Sigmoid colon (tissue), 7 donors: ENCODE measurements at places on chromosomes 4 and X. TPM values are rescaled to one million over a fixed set of nuclear protein-coding genes. Genes with fewer than 3 reads are reported as not detected.

Gene HDX
- total RNA-seq, result 9.1 TPM

Gene TLR10
- total RNA-seq, result 0.27 TPM

Gene MMAA
- 2.6 TPM for total RNA-seq

Gene ADH4
- not detected for total RNA-seq

Gene RTL3
- 1.1 TPM for total RNA-seq

- DNase-seq, result no peak
These were observed 103.5 kb downstream of the TECRL start for GRCh38 chr4:64305565-64306254.

- DNase-seq, result no peak
These were observed 127.5 kb upstream of the NEIL3 start for GRCh38 chr4:177182166-177182565.

DNA sequence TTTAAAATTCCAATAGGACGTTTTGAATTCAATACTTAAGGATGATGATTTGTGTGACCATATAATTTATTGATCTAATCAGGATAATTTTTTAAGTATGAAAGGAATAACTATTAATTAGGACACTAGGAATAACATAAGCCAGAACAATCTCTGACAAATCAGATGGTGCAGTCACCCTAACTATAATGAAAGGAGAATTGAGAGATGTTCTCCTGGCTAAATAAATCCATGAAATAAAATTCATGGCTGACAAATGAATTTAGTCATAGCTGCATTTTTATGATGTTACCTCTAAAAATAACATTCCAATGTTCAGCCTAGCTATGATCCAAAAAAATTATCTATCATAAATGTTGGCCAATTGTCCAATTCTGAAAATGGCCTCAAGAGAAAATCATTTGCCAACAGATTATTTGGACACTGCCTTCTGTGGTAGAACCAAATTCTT is 190.6 kb upstream of the NEIL3 start:
- DNase-seq, result no peak

DNA sequence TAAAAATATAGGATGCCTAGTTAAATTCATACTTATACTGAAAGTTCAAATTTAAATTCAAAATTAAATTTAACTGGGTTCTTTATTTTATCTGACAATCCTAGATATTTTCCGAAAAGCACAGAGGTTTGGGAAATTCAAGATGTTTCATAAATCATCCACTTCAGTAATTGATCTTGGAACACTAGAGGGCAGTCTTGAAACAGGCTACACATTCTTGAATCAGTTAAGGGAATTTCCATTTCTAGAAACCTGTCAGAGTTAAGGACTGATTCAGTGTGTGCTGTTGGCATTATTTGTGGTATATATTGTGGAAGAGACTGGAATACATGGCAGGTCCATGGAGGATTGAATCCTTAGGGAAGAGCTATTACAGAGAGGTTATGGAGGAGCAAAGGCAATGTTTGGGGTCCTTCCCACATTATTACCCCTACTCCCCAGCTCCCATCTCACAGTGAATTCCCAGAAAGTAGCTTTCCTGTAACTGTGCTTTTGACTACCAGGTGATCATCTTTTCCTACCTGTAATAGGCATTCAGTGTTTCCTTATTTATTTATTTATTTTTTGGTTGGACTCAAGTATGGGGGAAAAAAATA is 92.9 kb downstream of the EGF start:
- no peak for DNase-seq

GRCh38 chr4:142467088-142467487 is 379.0 kb downstream of the INPP4B start:
- no peak for DNase-seq

- no peak for DNase-seq
These were observed 144.6 kb upstream of the KIT start for GRCh38 chr4:54513204-54513603.

DNA sequence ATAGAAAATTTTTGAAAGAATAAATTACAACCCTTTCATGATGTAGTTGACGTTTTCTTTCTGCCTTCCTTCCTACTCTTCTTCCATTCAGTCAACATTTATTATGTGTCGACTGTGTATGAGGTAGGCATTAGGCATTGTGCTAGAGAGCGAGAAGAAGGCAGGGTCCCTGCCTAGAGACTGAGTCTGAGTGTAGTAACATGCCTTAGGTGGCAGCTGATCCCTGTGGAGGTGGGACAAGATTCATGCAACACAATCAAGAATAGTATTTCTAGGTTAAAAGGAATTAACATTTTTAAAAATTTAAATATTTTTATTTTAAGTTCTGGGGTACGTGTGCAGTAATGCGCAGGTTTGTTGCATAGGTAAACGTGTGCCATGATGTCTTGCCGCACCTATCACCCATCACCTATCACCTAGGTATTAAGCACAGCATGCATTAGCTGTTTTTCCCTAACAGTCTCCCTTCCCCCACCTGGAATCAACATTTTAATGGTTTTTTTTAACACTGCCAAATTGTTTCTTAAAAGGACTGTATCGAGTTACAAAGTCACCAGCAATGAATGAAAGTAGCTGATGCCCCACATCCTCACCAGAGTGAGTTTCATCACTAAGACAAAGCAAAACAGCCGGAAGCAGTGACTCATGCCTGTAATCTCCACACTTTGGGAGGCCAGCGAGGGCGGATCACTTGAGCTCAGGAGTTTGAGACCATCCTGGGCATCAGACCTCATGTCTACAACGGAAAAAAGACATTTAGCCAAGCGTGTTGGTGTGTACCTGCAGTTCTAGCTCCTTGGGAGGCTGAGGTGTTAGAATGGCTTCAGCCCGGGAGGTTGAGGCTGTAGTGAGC is 84.0 kb downstream of the WWC2 start:
- no peak for DNase-seq

- DNase-seq, result no peak
These were observed 16.6 kb upstream of the HPGD start for GRCh38 chr4:174538876-174539250.

- no peak for DNase-seq
These were observed 10.1 kb upstream of the FGG start for GRCh38 chr4:154622598-154622997.

DNA sequence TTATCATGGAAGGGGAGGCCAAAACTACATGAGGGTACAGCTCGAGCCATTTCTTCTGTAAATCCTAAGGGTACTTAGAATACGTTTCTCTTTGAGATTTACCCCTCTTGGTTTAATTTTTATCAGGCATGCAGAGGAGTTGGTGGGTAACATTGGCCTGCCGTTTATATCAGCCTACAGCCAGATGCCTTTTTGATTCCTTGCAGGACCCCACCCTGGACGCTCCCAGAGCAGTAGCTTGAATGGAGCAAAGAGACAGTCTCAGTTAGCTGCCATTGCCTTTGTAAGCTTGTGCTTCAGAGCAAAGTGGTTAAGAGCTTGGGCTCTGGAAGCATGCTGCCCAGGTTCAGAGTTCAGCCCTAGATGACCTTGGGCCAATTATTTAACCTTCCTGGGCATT is 9.0 kb downstream of the DOCK11 start:
- DNase-seq, result no peak

DNA sequence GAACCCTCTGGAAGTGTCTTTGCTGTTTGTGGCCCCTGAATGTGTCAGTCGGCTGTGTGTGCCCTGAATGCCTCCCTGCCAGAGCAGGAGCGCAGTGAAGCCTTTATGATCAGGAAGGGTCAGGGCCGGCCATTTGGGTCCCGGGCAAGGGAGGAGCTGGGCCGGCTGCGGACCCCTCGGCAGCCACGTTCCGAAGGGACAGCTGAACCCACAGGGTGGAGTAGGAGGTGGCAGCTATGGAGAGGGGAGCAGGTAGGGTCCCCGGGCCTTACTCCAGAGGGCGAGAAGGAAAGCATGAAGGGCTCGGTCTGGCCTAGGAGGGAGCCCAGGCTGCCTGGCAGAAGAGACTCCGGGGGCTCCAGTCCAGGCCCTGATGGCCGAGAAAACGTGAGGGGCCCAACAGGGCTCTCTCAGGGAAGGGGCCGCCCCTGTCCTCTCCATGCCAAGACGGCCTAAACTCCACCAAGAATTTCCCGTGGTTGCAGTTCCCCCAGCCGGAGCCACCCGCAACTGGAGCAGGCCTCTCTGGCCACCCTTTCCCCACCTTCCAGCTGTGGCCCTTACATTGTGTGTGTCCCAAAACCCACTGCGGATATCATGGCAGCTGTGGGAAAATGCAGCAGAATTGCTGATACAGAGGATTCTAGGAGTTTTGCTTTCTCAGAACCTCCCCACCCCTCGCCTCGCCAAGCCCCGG is 182.2 kb upstream of the STK26 start:
- no peak for DNase-seq

- no peak for DNase-seq
These were observed 241.4 kb upstream of the ANXA3 start for GRCh38 chr4:78310007-78310739.

GRCh38 chr4:112854420-112854819 is 195.0 kb upstream of the ANK2 start:
- no peak for DNase-seq

DNA sequence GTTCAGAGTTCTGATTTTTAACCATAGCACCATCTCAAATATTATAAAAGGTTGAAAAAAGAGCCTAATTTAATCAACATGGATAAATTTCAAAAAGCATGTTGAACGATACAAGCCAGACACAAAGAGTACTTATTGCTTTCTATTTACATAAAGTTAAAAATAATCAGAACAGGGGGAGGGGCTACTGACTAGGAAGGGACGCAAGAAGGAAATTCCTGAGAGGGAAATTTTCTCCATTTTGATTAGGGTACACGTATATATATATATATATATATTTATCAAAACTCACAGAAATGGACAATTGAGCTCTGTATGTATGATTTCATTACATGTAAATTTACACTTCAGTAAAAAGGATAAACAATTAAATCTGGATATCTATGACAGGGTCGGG is 482 bp upstream of the MBTPS2 start:
- no peak for DNase-seq

- no peak for DNase-seq
These were observed 231.4 kb upstream of the MID1 start for GRCh38 chrX:10851809-10852208.

GRCh38 chrX:15664487-15665444 is at the start of gene CLTRN:
CLTRN (minus strand) TSS chrX:15664805; CDS start chrX:15664775, 30 bp downstream.
- DNase-seq, result no peak

DNA sequence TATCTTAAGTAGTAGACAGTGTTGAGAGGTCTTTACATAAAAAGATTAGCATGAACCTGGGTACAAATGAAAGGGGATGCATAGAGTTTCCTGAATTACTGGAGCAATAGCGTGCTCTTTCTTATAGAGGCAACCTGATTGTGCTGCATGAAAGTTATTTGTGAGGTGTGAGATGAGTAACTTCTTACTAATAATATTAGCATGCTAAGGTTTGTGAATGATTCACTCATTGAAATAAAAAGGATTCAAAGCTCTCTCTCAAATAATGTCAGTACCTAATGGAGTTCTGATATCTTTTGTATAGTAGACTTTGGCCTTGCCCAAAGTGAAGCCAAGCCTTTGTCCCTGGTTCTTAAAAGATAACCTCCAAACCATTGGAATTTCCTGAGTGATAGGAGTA is 131.0 kb upstream of the CXXC4 start:
- no peak for DNase-seq

GRCh38 chr4:173360587-173361221 is 10.1 kb upstream of the SAP30 start:
- no peak for DNase-seq

- DNase-seq, result no peak
These were observed 74.4 kb downstream of the PDLIM5 start for GRCh38 chr4:94525993-94526728.

- DNase-seq, result no peak
These were observed 28.5 kb upstream of the SEPTIN6 start for GRCh38 chrX:119721487-119721886.

DNA sequence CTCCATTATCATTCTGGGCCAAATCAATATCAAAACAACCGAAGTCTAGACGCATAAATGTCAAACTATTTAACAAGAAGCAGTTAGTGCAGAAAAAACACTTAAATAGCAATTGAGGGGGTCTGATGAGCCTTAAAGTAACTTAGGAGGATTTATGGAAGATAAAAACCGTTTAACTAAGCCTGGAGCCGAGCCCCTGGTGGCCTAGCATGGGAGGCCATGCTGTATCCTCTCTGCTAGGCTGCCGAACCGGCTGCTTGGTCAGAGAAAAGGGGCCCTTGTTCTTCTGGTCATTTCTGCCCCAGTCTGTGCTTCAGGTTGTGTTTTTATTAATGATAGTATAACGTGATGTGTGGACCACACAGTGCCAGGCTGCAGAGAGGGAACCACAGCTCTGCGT is 72.4 kb downstream of the CPZ start:
- no peak for DNase-seq

DNA sequence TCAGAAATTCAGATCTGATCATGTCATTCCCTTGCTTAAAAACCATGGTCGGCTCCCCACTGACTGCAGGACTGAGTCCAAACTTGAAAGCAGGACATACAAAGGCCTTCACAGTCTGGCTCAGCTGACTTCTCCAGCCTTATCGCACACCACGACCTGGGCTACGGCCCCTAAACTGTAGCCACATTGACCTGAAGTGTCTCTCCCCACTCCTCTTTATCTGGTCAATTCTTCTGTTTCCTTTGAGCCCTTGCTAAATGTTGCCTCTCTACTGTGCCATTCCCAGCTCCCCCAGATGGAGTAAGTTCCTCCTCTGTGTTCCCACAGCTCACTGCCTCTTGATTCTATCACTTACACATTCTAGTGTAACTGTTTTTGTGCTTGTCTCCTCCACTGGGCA is 60.5 kb upstream of the CITED1 start:
- no peak for DNase-seq

GRCh38 chr4:137502339-137503129 is 29.8 kb downstream of the PCDH18 start:
- no peak for DNase-seq
